Left ventricle myocardium superior (tissue), 1 donor: ENCODE measurements at places on chromosomes 6 and 20.
A peak's percentile ranks its signal among the peaks of the same experiment; 100 is the strongest.

DNA sequence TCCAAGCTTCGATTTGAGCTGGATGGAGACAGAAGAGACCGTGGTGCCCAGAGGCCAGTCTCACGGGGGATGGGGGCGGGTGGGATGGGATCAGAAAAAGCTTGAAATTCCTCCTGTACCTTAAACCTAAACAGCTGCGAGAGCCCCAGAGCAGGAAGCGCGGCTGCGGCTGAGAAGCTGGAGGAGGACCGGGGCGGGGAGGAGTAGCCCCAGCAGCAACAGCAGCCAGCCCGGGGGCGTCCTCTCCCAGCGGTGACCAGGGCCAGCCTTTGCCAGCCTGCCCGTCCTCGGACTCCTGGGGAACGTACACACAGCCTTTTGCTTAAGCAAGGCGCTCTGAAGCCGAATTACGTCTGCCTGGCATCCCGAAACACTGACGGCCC lies 17.4 kb upstream of the PRDM13 start:
- no peak for DNase-seq

DNA sequence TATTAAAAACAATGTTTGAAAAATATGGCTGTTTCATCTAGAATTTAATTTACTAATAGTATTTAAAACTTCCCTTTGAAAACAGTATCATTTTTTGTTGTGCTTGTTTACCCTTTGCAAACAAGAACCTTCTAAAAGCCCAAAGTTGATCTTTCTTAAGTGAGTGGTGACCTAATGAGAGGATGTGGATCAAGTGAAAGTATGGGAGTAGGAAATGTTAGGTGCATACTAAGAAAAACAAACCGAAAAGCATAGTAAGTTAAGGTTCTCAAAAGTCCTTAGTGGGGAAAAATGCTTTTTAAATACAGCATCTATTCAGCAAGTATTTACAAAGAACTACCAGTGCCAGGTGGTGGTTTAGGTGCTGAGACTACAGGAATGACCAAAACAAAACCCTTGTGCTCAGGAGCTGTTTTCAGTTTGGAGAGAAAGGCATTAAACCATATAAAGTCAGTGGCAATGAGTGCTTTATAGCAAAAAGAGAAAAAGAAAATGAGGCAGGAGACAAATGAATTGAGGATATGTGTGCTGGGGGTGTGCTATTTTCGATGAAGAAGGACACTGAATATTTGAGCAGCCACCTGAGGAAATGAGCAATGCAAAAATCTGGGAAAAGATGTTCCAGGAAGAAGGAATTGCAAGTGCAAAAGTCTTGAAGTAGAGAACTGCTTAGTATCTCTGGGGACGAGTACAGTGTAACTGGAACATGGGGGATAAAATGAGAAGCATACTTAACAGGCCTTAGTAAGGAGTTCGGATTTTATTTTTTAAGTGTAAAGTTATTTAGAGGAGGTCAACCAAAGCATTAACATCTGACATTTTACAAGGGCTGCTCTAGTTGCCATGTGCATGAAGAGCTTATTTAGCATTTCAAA lies 24.0 kb downstream of the RNF146 start:
- no peak for DNase-seq

DNA sequence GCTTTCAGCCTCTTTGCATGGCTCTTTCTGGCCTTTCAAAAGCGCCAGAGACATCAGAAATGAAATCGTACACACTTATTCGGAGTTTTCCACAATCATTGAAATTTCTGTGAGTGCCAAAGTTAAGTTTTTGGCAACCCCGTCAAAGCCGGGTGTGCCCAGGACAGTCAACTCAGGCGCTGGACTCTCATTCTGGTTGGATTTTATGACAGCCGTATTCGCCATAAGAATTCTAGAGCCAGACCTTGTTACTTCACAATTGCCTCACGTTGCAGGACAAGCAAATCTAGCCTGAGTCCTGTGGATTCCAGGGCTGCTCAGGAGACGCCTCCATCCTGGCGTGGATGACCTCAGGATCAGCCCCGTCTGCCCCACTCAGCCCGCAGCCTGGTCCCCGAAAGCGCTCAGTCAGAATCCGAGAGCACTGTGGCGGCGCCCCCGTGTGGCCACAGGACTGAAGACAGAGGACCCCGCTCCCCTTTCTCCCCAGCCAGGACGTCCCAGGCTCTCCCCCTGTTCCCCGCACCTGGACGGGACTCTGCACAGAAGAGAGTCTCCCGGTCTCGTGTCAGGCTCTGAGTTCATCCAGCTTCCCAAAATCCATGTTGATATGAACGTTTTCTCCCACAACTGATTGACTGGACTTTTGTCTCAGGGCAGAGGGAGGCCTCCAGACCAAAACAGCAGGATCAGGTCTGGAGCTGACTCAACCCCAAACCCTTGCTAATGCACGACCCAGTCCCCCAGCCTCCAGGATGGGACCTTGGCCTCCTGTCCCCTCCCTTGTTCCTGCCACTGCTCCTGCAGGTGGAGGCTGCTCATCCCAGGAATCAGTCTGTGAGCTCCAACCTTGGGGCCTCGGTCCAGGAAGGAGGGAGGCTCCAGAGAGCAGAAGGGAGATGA lies 38.2 kb downstream of the MICA start:
- peak; percentile 93 for DNase-seq

DNA sequence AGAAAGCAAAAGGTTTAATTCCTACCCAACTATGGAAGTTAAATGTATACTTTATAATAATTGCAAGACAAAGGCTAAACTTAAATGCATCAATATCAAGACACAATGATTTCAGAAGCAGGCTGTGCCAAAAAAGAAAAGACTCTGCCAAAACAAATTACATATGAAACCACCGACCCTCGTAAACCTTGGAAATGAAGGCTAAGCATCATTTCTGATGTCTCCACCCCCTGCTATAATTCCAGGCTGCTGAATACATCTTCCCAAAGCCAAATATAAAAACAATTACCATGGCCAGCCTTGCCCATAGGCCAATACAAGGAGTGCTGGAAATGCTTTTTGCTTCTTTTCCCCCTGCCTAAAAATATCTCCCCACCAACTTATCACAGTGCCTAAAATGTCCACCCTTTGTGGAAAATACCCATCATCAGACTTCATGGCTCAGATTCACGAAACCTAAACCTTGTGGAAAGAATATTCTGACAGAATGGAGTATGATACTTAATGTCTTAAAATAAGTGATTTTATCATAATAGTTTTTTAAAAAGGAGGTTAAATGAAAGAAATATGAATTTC lies 37.4 kb downstream of the RCAN2 start:
- DNase-seq = no peak

- DNase-seq = no peak
These were observed 369.5 kb downstream of the THBS2 start for GRCh38 chr6:168884050-168884645.

GRCh38 chr6:98900706-98901105 lies 47.0 kb downstream of the FBXL4 start:
- no peak for DNase-seq

GRCh38 chr6:16158943-16159557 lies 30.2 kb downstream of the MYLIP start:
- DNase-seq = no peak

DNA sequence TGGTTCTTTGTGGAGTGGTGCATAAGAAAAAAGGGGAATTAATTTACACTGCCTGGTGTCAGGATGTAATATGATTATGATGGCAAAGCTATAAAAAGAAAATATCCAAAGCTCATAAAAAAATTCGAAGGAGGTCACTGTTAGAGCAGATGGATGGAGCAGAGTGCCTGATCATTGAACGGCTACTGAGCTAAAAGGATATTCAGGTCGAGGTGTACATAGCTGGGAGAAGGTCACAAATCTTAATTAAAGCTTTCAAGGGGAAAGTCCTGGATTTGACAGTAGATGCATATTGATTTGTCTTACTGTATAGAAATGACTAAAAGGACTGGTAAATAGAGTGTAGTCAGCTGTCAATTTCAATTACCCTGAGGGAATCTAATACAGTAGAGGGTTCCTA lies 84.4 kb downstream of the PKIB start:
- DNase-seq = no peak

GRCh38 chr6:37068356-37069270 lies 63.2 kb downstream of the FGD2 start:
- no peak for DNase-seq

DNA sequence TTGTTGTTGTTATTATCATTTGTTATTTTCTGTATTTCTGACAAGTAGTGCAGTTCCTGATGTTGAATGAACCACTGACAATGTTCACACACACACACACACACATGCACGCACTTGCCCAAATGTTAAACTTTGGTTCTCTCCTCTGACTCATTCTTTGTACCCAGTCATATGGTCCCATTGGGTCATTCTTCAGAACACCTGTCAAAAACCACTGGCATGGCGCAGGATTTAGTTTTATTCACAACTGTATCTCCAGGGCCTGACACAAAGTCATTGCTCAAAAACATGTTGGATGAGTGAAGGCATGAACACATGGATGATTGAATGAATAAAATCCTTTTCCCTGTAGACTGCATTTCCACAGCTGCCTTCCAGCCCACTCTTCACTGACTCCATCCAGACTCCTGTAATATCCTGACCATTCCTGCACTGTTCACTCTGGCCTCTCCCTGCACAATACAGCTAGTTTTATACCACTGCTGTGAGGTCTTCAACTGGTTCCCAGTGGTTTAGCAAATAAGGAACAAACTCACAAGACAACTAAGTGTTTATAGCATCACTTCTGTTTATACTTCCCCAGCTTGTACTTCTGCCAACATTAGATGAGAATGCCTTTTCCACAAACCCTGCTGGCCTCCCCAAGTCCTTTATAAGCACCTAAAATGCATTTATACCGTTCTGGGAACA lies 6.9 kb upstream of the CST11 start:
- DNase-seq = no peak

DNA sequence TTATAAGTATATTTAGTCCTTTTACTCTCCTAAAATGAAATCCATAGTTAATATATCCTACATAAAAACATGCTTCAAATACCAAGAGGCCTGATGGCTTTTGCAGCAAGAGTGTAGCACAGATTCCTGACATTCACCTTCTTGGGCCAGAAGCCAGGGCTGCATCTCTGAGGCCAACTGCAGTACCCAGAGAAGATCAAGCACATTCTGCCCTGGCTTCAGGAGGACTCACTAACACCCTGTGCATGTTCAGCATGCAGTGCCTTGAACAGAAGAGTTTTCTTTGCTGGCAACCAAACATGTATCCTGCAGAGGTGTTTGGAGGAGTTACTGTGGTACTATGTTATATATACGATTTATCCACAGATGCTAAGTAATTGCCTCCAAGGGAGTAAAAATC lies 90.3 kb downstream of the FHL5 start:
- no peak for DNase-seq

DNA sequence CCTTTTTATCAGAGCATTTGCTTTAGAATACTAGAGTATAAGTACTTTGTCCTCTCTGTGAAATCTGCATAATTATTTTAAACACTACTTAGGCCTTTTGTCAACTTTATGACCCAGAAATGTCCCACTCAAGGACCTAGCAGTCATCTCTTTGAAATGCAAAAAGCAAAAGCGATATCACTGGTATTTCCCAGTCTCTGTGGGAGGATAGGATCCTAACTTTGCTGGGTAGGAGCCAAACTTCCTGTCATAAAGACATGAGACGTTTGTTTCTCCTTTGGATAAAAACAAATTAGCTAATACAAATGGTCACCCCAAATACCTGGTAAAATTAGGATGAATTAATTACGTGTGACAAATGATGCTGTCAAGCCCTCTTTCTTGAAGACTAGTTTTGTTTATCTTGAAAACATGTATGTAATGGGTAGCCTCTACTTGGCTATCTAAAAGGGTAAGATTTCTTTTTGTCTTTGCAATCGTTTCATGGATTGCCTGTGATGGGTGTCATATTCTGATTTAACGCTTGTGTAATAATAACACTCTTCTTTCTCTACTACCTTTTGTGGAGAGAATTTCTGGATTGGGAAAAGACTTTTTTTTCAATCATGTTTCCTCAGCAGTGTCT lies 36.2 kb downstream of the DCDC2 start:
- no peak for DNase-seq

DNA sequence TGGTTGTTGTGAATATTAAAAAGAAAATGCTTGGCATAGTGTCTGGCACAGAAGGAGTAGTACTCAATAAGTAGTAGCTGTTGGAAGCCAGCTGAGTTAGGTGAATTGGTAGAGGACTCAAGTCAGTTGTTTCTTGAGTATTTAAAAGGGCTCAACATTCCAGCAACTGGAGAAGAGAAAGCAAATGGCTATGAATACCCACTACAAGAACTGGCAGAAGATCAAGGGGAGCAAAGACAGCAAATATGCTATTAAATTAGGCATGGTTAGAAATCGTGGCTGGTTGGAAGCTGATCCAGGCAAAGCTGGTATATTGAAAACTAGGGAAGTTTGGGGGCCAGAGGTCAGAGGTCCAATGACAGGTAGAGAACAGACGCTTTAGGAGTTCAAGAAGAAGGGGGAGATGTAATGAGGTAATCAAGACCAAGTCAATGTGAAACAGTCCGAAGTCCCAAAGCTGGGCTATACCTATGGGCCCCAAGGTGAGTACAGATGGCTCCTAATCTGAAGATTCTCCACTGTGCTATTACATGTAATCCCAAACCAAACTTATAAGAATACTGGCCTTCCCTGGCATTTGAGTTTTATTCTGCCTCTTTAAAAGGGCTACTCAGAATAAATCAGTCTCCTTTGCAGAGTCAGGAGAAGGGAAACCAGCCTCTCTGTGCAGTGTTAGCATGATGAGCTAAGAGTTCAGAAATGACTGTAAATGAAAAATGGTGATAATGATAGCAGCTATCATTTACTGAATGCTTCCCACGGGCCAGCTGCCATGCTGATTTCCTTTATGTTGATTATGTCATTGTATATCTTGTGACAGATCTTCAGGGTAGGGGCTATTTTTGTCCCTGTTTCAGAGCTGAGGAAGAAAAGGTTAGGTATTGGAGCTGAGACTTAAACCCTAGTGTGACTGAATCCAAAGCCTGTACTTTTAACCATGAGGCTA lies 122.3 kb downstream of the ANKS1A start:
- DNase-seq = no peak

DNA sequence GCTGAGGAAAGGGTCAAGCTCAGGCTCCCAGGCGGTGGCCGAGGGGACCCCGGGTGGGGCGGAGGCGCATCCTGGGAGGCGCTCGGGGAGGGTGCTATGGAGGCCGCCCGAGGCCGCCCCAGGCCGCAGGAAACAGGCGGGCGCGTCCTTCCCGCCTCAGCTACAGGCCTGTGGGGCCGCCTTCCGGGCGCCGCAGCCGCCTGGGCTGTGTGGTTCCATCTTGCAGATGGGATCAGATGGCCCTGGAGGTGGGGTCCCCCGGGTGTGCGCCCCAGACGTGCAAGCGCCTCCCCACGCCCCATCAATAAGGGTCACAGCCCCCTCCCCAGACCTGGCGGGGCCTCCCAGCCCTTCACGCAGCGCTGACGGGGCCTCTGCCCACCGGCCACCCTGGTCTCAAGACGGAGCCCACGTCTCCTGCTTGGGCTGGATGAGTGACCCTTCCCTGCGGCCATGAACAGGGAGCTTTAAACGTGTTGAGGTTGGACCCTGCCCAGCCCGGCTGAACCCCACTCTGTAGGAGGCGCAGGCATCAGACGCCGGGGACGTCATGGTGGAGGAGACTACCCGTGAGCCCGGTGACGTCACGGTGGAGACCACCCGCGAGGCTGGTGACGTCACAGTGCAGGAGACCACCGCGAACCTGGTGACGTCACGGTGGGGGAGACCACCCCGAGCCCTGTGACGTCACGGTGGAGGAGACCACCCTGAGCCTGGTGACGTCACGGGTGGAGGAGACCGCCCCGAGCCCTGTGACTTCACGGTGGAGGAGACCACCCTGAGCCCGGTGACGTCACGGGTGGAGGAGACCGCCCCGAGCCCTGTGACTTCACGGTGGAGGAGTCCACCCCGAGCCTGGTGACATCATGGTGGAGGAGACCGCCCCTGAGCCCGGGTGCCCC lies 267.0 kb downstream of the DLL1 start:
- DNase-seq = peak; percentile 60

GRCh38 chr6:163405412-163406309 lies 8.9 kb upstream of the QKI start:
- peak; percentile 80 for DNase-seq

GRCh38 chr6:107401573-107401972 lies 57.8 kb downstream of the PDSS2 start:
- DNase-seq = no peak
